Substantia nigra (tissue), 51 donors: ENCODE measurements at places on chromosomes 16 and 17.

- no peak for DNase-seq
Measured at GRCh38 chr17:19342611-19343255, 19.8 kb downstream of the B9D1 start.

GRCh38 chr16:28936784-28937155, 5.0 kb downstream of the CD19 start:
- DNase-seq, result no peak

GRCh38 chr17:74565126-74565525, 2.2 kb downstream of the CD300H start:
- DNase-seq, result no peak

- no peak for DNase-seq
Measured at GRCh38 chr16:11913425-11914079, 2.2 kb downstream of the GSPT1 start.

GRCh38 chr16:67235816-67236562, 9.1 kb downstream of the TMEM208 start:
- DNase-seq, result no peak

DNA sequence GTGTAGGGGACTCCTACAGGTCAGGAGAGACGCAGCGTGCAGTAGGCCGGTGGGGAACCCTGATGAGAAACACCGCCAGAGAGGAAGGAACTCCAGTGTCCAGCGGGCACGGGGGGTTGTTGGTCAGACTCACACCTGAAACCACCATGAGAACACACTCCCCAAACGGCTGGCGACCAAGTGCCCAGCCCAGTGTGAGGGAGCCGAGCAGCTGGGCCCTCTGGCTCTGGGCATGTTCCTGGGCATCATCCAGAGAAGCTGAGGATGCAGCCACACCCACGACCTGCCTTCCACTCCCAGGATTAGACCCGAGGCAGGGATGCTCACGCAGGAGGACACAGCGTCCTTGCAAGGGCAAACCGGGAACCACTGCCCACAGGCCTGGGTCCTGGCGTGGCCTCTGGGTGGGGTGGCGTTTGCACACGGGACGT, 108.3 kb upstream of the ZNF750 start:
- DNase-seq, result no peak

- DNase-seq, result no peak
Measured at GRCh38 chr16:59164461-59164860, 430.3 kb upstream of the GOT2 start.

- DNase-seq, result no peak
Measured at GRCh38 chr16:85329059-85329812, 217.0 kb upstream of the CIBAR2 start.

DNA sequence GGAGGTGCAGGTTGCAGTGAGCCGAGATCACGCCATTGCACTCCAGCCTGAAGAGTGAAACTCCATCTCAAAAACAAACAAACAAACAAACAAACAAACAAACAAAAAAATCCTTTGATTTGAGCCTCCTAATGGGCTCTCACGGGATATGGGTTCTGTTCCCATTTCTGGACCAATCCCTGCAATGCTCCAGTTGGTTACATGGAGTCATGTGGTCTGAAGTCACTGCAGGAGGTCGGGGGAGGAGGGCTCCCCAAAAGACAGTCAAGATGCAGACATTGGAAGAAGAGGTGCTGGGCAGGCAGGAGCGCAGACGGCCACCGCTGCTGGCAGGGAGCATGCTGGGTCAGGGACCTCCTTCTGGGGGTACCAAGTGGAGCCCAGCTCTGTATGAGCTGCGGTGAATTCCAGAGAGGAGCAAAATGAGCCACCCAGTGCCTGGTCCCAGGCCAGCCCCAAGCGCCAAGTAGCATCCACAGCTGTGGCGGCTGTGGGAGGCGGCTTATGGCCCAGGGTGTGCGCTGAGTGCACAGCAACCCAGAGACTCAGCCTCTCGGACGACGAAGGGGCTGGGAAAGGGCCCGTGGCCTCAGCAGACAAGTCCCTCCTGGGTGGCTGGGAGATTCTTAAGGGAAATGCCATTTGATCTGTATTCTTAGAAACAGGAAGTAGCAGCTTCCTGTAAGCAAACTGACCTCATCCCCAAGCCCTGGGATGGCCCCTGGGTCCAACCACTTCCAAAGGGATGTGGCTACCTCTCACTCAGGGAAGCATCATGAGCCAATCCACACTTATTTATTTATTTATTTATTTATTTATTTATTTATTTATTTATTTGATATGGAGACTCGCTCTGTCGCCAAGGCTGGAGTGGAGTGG, 19.6 kb upstream of the ATP2A3 start:
- DNase-seq, result no peak

- DNase-seq, result no peak
Measured at GRCh38 chr16:79113826-79114225, 486.7 kb downstream of the MAF start.

DNA sequence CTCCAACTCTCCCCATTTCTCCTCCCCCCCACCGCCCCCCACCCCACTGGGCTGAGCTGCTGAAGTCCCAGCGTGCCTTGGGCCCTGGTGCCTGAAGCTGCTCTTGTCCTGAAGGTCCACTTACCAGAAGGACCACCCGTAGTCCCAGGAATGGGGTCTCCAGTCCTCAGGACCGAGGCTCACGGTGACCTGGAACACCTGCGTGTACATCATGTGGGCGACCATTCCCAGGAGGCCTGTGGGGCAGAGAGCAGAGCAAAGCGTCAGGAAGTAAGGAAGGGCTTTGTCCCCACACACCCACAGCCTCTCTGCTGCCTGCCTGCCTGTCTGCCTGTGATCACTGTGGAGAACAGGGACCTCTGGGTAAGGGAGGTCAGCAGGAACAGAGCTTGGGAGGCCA, 218.7 kb downstream of the GSG1L start:
- DNase-seq, result no peak

- no peak for DNase-seq
Measured at GRCh38 chr17:83182620-83183101, 103.3 kb downstream of the METRNL start.

- DNase-seq, result no peak
Measured at GRCh38 chr17:58694826-58695225, 2.4 kb downstream of the RAD51C start.

DNA sequence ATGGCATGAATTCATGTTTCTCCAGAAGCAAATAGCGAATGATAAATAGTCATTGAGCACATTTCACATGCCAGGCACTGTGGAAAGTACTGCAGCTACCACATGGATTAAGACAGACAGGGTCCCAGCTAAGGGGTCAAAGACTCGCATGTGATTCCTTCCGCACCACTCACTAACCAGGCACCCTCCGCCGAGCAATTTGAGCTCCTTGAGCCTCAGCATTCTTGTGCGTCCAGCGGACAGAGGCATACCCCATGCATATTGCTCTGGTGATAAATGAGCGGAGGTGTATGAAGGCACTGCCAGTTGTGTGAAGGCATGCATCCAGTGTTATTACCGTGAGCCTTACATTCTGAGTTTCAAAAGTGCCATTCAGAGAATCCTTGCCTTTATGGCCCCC, 358.7 kb downstream of the HS3ST4 start:
- DNase-seq, result no peak

DNA sequence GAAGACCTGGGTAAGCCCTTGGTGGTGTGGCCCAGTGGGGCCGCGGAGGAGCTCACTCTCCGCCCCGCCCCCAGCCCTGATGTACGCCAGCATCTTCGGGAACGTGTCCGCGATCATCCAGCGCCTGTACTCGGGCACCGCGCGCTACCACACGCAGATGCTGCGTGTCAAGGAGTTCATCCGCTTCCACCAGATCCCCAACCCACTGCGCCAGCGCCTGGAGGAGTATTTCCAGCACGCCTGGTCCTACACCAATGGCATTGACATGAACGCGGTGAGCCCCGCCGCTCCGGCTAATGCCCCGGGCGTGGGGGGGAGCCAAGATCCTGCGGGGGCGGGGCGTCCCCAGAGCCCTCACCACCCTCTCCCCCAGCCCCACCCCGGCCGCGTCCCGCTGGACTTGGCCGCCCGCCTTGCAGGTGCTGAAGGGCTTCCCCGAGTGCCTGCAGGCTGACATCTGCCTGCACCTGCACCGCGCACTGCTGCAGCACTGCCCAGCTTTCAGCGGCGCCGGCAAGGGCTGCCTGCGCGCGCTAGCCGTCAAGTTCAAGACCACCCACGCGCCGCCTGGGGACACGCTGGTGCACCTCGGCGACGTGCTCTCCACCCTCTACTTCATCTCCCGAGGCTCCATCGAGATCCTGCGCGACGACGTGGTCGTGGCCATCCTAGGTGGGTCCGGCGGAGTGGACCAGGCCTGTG, 12.1 kb upstream of the DCAF7 start:
- no peak for DNase-seq

GRCh38 chr17:45184144-45184543, 22.5 kb downstream of the HEXIM2 start:
- no peak for DNase-seq

GRCh38 chr17:28726226-28726626, at the start of gene TLCD1:
TLCD1 (minus strand) TSS chr17:28726233; CDS start chr17:28726097, 136 bp downstream.
- peak; percentile 63 for DNase-seq

- no peak for DNase-seq
Measured at GRCh38 chr17:80943346-80944145, 48.1 kb upstream of the CHMP6 start.

DNA sequence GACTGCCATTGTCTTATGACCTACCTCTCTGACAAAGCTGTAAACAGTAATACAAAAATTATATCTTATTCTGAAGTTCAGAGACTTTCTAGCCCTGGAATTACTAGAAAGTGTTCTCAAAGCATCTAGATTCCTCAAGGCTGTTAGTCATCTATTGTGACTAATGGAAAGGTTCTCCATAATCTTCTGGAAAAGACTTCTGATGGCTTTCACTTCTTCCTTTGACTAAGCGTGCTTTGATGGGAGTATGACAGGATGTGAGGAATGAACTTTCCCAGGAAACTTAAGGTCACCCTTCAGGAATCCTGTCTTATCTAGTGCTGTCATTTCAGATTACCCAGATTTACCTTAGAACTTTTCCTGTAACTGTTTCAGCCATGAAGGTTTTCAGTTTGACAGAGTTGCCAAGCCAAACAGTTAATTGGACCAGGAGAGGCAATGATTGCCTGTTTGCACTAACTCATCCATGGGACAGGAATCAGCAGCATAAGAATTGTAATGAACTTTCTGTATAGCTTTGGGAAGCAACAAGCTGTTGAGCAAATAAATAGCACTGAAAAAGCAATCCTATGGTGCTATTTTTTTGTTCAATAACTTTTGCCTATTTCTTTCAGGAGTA, 43.5 kb downstream of the AP2B1 start:
- no peak for DNase-seq

DNA sequence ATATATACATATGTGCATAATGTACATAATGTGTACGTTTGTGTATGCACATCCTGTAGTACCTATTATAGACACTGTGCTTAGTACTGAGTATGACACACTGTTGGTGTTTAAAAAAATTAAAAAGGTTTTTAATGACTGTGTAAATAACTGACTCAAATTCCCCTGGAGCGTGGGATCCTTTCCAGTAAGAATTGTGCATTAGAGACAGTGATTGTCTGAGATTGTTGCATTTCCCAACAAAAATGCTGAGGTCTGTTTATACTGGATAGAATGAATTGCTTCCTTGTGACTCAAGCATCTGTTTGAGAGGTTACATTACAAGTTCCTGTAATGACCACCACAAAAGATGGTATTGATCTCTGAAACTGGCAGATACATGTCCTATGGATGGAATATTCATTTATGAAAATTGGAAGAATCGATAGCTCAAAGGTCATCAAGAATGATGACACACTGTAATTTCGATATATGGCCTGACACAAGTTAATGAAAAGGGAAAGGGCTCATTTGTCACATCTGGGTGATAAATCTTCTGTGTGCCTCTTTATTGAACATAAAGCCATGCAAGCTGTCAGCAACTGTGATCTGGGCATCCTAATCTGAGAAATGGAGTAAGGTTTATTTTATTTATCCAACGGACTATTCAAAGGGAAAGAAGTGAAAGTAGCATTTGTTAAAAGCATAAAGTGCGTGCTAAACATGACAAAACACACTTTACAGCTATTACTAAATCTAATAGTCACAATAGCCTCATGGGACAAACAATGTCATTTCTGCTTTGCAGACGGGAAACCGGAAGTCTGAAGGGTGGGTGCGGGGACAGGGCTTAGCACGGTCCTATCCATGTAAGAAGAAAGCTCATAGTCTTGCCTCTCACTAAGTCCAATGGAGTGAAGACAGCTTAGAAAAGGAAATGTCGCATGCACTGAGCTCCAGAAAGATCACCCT, 228.8 kb downstream of the CDH11 start:
- no peak for DNase-seq

GRCh38 chr17:45828582-45829133, 16.0 kb upstream of the SPPL2C start:
- DNase-seq, result no peak

DNA sequence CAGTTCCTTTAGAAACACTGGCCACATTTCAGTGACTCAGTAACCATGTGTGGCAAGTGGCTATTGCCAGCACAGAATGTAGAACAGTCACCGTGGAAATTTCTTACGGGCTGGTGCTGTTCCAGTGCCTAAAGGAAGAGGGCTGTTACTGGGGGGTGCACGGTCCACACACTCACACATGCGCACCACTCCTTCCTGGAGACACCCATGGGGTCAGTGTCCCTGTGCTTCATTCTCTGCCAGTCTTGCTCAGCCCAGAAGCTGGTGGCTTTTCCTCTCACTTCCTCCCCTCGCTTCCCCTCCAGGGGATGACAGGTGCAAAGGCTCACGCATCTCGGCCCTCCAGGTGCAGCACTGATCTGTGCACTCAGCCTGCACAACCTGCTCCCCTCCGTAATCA, 115.6 kb downstream of the CCDC182 start:
- DNase-seq, result no peak
